ENCODE measurements at places on chromosomes 12 and 14.

GRCh38 chr14:74963705-74964271 is 8.4 kb upstream of the PGF start:
- DNase-seq = no peak

GRCh38 chr12:51548241-51548640 is 42.8 kb upstream of the SCN8A start:
- DNase-seq = no peak

DNA sequence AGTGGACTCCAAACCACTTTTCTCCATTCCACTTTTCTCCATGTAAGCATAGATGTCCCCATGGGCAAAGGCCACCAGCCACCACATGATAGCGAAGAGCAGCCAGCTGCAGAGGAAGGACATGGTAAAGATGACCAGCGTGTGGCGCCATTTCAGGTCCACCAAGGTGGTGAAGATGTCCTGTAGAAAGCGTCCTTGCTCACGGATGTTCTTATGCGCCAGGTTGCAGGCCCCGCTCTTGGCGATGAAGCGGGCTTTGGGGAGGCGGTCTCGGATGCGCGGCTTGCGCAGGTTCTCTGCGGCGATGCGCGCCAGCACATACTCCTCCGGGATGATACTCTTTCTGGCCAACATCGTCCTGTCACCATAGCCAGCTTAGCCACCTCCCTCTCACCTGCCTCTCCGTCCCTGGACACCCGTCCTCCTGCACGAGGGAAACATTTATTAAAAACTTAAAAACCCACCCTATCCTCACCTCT is 1.2 kb downstream of the KCNJ8 start:
- DNase-seq = peak; percentile 14

DNA sequence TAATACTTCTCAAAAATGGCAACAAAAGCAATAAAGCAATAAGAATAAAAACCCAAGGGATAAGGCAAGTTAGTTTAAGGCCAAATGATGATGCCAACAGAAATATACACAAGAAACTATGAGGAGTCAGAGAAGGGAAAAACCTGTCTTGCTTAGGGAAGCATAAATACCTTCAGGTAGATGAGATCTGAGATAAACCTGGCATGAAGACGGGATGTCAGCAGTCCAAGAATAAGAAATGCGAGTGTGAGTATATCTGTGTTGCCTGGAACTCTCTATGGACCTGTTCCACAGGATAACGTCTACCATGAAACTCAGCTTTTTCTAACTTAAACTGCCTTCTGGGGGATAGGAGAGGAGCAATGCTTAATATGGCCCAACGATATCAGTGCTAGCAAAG is 30.6 kb downstream of the KCNH5 start:
- no peak for DNase-seq

DNA sequence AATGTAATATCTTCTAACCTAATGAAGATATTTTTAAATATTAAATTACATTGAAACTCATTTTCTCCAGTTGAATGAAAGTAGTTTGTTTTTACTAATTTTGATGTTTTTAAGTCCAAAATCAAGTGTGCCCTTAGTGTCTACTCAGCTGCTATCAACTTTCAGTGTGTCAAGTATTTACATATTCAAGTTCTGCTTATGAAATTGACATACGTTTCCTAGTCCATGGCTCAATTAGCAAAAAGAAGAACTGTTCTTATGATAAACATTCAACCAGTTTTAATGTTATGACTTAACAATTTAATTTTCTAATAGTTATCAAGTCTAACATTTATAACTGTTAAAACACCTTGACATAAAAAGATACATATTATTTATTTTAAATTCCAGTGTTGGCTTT is 137.1 kb downstream of the DUSP6 start:
- DNase-seq = no peak

GRCh38 chr12:128316078-128316477 is 49.1 kb downstream of the TMEM132C start:
- DNase-seq = no peak

DNA sequence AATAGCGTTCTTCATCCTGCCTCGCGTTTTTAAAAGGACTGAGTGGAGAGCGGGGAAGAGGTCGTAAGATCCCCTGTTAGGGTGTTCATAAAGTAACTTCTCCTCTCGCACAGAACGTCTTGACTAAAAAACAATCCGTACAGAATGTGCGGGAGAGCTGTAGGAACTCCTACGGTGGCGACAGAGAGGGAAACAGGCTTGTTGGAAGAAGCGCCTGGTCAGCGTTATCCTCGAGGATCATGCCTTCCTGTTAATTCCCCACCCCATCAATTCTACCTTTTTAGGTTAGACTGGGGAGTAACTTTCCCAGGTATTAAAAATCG is 399 bp upstream of the WASHC4 start:
- peak; percentile 73 for DNase-seq

GRCh38 chr12:9118158-9118557 is 2.4 kb upstream of the A2M start:
- peak; percentile 83 for DNase-seq

GRCh38 chr12:45587877-45588533 is 141.5 kb upstream of the ARID2 start:
- no peak for DNase-seq

GRCh38 chr14:21846227-21846885 is 172.7 kb upstream of the OR4E1 start:
- DNase-seq = peak; percentile 10

GRCh38 chr14:103398427-103399195 is 13.4 kb downstream of the MARK3 start:
- no peak for DNase-seq

- DNase-seq = no peak
Measured at GRCh38 chr14:42490536-42490935, 883.9 kb downstream of the LRFN5 start.

GRCh38 chr12:19451196-19451595 is 11.9 kb downstream of the AEBP2 start:
- DNase-seq = no peak

- DNase-seq = no peak
Measured at GRCh38 chr12:129009833-129010622, 156.8 kb downstream of the GLT1D1 start.

GRCh38 chr12:91307957-91308670 is 125.5 kb upstream of the DCN start:
- DNase-seq = no peak

DNA sequence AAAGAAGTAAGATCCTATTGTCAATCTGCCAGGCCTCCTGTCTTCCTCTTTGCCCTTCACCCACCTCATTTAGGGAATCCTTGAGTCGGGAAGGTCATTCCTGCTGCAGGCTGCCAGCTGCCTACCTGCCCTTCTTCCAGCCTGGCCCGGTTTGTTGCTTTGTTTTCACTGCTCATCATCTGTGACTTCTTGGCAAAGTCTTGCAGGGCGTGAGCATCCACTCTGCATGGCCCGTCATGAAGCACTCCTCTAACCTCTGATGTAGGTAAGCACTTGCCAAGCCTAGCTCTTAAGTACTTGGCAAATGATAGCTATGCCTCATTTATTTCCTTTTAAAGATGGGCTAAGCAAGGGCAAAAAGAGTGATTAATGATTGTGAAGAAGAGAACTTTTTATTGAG is 192.8 kb downstream of the NRXN3 start:
- no peak for DNase-seq

DNA sequence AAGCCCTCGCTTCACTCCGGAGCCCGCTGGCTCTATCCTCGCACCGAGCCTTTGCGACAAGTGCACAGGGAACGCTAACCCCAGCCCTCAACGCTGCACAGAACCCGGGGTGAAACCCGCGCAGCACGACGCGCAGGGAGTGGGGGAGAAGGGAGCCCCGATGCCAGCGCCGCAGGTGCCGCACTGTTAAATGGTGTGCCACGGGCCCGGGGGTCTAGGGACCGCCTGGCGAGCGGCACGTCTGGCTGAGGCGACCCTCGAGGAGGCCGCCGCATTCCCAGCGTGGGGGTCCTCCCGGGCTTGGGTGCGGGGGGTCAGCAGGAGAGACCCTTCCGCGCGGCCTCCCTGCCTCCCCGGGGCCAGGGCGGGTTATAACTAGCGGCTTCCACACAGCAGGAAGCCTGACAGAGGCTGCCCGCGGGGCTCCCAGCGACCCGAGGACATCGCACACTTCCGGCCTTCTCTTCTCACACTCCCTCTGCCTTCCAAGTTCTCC is 23.8 kb upstream of the LRTM2 start:
- no peak for DNase-seq

- DNase-seq = peak; percentile 25
Measured at GRCh38 chr14:92414690-92415445, 91.9 kb downstream of the SLC24A4 start.

DNA sequence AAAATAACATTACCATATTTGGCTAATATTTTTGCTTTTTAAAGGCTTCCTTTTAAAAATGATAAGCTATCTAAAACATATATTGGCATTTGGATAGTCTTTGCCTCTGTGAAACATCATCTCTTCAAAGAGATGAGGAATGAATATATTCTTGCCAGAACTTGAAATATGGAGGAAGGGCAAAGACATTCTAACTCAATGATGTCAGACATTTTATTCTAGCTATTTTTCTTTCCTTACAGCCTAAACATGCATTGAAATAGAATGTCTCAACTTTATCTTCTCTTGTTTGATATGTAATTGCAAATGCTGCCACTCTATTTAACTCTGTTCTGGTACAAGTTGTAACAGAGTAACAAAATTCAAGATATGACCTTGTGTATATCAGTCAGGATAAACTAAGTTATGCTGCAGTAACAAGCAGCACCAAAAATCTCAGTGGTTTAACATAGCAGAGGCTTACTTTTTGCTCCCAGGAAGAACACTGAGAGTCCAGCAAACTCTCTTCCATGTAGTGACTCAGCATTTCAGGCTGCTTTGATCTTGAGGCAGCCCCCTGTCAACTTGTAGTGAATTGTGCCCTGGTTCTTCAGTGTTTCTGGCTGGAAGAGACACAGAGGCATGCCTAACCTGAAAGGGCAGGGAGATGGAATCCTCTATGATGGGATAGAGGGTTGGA is 11.0 kb downstream of the IRAK3 start:
- DNase-seq = no peak

- no peak for DNase-seq
Measured at GRCh38 chr14:49418789-49419188, 167.4 kb downstream of the RPS29 start.

DNA sequence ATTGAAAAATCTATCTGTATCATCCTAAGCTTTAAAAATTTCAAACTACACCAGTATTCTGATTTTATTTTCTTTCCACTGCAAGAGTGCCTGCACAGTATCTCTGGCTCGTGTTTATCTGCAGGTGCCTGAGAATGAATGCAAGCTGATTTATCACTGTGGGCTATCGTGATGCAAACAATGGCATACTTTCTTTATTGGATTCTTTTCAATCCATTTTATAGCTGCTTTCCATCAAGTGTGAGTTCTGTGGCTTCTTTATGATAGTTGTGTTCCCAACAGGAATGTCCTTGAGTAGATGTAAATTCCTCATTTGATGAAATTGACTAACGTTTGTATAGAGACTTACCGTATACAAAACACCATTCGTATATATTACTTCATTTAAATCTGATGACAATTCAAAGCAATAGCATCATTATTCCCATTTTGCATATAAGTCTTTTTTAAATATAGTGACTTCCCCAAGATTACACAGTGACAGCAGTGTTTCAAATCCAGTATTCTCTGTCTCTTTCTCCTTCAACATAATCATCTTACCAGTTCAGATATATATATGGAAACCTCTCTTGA is 160.3 kb upstream of the ABCD2 start:
- no peak for DNase-seq

GRCh38 chr12:19760611-19761010 is 321.3 kb downstream of the AEBP2 start:
- DNase-seq = no peak

DNA sequence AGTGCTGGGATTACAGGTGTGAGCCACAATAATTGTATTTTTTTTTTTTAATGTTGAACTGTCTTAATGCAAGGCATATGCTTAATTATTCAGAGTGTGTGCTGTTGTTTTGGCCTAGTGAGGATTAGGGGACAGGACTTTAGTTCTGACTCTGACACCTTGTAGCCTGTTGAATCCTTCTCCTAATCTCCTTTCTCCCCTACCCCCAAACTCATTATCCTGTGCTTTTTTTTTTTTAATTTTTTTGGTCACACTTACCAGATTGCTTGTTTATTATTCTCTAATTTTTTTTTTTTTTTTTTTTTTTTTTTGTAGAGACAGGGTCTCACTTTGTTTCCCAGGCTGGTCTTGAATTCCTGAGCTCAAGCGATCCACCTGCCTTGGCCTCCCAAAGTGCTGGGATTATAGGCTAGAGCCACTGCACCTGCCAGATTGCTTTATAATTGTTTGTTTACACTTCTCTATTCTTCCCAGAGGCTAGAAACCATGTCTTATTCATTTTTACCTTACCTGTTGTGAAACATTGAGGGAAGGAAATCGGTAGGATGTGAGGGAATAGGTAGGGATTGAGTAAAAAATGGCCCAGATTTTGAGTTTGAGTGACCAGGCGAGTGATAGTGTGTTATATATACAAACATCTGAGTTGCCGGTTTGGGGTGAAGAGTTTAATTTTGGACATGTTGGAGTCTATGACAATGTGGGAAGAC is 32.2 kb downstream of the DIP2B start:
- DNase-seq = no peak

DNA sequence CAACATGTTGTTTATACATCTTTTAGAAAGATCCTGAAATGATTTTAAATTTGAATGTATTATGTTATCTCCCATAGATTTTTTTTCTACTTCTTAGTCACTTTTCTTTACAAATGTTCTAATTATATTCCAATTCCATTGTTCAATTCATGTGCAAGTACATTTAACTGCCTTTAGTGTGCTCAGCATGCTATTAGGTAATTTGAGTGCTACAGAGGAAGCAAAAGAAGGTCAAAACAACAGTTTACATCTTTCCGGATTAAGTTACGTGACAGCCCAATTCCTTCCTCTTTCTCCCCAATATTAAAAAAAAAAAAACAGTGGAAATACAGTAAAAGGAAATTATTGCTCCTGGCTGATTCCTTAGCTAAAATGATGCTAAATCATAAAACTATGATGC is 98.3 kb downstream of the RTN1 start:
- no peak for DNase-seq

- DNase-seq = peak; percentile 72
Measured at GRCh38 chr12:97308576-97309198, 153.9 kb upstream of the RMST start.

DNA sequence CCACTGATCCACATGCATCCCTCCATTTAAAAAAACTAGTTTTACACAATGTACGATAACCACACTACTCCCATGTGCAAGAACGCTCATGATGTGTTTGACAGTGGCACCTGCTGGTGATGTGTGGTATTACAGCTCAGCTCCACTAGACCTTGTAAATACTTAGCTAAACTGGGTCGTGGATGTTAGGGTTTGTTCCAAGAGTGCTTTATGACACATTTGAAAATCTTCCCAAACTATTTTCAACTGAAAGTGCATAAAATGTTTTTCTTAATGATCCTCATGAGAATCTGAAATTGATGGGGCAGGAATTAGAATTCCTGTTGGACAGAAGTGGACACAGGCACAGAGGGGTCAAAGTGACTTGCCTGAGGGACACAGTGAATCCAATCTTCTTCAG is 99.2 kb downstream of the SCARB1 start:
- no peak for DNase-seq

GRCh38 chr12:2639020-2639298 is 155.8 kb upstream of the FKBP4 start:
- DNase-seq = no peak

DNA sequence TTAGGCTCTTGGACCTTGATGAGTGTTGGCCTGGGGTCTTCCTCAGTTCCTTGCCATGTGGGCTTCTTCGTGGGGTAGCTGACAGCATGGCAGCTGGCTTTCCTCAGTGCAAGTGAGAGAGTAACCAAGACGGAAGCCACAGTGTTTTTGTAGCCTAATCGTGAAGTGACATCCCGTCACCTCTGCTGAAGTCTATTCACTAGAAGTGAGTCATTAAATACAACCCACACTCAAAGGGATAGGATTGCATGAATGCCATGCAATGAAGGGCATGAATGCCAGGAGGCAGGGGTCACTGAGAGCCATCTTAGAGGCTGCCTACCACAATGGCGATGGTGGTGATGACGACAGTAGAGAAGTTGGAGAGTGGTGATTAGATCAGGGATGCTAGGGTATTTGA is 13.5 kb upstream of the ASIC1 start:
- no peak for DNase-seq
